ENCODE measurements at places on chromosomes 4 and X.

- DNase-seq = no peak
Measured at GRCh38 chrX:78024349-78025059, 55.1 kb upstream of the PGAM4 start.

- DNase-seq = no peak
Measured at GRCh38 chr4:117823388-117823787, 210.9 kb upstream of the NDST3 start.

GRCh38 chrX:15930585-15930984 lies 76.0 kb upstream of the AP1S2 start:
- no peak for DNase-seq

DNA sequence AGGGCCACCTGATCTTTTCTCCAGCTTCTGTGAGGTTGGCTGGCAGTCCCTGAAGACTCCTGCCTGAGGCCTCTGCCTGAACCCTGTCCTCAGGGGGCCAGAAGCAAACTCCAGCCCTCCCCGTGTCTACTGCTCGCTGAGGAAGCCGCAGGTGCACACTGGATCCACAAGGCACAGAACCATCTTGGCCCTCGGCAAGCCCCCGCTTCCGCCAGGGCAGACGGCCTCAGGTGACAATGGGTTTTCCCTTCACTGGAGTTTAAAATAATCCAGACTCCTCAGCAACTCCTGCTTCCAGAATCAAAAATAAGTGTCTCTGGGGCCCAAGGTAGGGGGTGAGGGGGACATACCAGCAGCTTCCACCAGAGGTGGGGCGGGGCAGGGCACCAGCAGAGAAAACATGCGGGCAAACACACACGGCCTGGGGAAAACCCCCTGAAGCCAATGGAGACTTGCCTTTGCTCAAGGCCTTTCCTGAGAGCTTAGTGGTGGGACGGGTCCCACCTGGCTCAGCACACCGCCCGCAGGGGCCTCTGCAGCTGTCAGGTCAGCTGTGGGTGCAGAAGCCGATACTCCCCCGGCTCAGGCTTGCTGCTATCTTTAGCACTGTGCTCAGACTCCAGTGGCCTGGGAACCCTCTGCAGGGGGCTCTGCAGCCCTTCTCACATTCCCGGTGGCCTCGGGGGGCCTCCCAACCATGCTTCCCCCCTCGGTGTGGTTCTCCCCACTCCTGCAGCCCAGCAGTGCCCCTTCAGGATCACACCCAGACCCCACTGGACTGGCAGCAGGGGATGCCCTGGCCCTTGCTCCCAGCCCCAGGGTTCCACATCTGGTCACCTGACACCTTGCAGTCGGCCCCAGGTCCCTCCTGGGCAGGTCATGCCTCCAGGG lies 1.9 kb downstream of the MYL5 start:
- no peak for DNase-seq

DNA sequence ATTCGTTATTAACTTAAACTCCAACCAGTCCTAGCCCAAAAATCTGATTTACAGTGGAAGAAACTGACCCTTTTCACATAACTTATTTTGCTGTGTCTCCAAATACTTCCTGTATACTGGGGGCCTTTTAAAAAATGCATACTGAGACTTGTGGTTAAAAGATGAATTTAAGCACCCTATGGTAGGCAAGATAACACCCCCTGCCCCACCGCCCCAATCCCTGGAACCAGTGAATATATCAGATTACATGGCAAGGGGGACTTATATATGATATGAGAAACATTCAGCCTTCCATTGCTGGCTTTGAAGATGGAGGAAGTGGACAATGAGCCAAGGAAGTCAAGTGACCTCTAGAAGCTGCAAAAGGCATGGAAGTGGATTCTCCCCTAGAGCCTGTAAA lies 3.1 kb upstream of the CLCN3 start:
- DNase-seq = no peak

GRCh38 chr4:78661086-78661690 lies 109.6 kb downstream of the ANXA3 start:
- DNase-seq = no peak

- no peak for DNase-seq
Measured at GRCh38 chrX:9151772-9152307, 117.9 kb upstream of the FAM9B start.

DNA sequence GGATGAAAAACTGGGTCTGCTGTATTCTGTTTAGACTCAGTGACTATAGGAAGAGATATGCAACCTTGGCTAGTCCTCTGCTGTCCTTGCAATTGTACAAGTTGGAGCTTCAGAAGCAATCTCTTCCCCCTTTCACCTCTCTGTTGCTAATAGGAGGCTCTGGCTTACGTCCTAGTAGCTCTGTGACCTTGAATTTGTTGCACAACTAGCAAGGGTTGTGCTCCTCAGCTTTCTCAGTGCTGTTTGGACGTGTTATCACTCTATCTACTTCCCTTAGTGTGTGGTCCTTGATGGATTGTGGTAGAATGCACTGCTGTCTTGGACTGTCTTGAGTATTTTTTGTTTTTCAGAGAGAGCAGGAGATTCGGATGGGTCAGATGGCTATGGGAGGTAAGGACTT lies 3.4 kb upstream of the ITGB1BP2 start:
- no peak for DNase-seq

GRCh38 chrX:23766650-23767551 lies 16.1 kb upstream of the SAT1 start:
- no peak for DNase-seq

DNA sequence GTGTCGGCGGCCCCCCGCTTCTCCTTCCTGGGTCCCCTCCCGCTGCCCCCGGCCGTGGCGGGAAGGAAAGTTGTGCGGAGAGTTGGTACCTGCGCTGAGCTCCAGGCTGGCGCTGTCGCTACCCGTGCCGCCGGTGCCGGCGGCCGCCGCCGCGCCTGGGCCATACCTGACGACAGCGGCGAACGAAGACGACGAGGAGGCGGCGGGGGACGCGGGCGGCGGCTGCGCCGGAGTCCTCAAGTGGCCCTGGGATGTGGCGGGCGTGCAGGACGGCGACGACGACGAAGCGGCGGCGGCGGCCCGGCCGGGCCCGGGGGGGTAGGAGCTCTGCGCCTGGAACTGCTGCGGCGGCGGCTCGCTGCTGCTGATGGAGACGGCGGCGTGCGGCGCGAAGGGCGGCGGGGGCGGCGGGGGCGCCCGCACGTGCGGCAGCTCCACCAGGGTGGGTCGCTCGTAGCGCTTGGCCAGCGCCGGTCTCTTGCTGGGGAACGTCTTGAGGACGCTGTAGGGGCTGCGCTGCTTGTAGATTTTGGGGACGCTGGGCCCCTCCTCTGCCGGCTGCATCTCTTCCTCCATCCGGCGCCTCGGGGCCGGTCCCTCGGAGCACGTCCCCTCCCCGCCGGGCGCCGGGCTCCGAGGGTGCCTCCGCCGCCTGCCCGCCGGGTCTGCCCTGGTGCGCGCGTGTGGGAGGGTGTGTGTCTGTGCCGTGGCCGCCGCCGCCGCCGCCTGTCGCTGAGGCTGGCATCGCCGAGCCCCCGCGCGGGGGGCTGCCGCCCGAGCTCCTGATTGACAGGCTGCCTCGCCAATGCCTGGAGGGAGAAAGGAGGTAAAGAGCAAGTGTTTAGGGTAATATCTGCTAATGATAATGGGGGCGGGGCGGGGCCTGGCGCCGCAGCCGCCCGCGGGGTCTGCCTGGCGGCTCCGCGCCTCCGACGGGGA lies 618 bp downstream of the BEND4 start:
- no peak for DNase-seq

- no peak for DNase-seq
Measured at GRCh38 chr4:173477016-173477415, 53.0 kb downstream of the HAND2 start.

GRCh38 chrX:119482041-119482440 lies 13.8 kb downstream of the SLC25A5 start:
- no peak for DNase-seq

- no peak for DNase-seq
Measured at GRCh38 chr4:8853249-8853648, 18.4 kb downstream of the HMX1 start.

- no peak for DNase-seq
Measured at GRCh38 chrX:14802943-14803710, 69.7 kb downstream of the FANCB start.

DNA sequence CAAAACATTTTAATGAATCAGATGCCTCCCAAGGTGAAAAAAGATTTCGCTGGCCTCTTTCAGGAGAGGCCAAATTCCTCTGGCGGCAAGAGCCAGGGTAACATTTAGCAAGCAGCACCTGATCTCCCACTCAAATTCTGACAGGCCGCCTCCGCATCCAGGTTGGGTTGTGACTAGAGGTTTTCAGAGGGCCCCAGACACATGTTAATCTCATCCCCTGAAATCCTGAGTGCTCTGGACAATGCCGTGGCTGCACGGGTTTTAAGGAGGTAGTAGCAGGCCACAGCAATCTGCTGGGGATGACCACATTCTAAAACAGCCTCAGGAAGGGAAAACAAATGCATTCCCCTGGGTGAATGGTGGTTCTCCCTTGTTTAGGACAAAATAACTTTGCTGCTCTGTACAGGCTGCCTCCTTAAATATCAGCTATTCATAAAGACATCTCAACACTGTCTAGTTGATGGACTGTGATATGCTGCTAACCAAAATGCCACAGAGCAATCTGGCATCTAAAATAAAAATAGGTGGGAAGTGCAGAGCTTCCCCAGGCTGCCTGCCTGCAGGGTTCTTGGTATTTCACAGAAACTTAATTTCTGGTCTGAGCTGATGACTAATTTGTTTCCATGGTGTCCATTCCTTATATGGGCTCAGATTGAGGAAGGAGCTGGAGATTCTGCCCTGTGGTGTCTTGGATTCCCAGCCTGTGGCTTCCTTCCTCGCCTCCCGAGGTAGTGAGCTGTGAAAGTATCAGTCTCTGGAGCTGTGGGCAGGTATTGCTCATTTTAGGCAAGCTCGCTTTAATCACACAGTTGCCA lies 202.0 kb downstream of the DCLK2 start:
- no peak for DNase-seq

Measured in NCI-H1436 treated with DMSO at 0.1 percent for 48 hours (cell line).